ENCODE measurements at places on chromosomes 5 and 9.

DNA sequence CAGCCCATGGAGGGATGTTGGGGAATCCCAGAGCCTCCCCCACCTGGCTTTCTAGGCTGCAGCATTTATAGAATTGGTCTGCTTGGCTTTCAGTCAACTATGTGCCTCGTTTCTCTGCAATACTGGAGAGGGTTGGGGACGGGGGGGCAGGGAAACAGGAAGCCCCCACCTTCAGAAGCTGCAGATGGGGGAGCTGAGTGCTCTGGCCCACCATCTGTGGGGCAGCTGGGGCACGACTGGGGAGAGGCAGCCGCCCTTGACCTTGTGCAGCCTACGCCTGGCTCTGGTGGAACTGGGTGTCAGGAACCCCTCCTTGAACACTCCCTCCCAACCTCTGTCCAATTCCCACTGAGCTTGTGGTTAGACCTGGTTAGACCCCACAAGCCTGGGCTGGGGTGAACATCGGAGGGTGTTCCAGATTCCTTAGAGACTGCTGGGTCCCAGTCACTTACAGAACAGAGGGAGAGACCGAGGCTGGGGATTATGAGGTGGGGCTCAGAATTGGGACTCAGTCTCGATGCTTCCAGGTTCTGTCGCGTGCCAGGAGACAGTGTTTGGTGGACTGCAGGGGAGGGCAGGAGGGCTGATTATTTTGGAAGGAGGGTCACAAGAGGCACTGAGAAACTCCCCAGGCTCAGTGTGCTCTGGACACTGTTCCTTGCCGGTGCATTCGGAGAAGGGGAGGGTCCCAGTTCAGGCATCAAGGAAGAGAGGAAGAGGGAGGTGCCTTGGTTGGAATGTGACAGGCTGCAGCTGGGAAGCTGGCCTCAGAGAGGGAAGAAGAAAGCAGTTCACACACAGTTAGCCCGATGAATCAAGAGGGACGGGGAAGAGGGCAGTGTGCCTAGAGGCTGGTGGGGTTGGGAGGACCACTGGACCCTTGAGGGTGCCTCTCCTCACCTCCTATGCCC lies 25.6 kb downstream of the COL27A1 start:
- DNase-seq, result no peak

GRCh38 chr5:169649486-169649885 lies 12.4 kb downstream of the DOCK2 start:
- no peak for DNase-seq

DNA sequence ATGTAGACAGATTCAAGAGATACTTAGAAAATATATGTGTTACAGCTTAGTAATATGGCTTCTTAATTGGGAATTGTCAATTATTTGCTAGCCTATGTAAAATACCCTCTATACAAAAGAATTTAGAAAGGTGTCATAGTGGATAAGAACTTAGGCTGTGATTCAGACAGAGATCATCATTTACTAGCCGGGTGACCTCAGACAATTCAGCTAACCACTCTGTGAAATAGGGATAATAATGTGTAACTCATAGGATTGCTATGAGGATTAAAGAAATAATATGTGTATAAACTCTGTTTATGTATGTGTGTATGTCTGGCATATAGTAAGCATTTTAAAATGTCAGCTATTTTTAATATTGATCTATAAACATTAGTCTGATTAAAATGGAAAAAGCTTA lies 5.9 kb upstream of the LARS1 start:
- no peak for DNase-seq

GRCh38 chr5:135539430-135540005 lies 3.8 kb upstream of the NEUROG1 start:
- peak; percentile 81 for DNase-seq

DNA sequence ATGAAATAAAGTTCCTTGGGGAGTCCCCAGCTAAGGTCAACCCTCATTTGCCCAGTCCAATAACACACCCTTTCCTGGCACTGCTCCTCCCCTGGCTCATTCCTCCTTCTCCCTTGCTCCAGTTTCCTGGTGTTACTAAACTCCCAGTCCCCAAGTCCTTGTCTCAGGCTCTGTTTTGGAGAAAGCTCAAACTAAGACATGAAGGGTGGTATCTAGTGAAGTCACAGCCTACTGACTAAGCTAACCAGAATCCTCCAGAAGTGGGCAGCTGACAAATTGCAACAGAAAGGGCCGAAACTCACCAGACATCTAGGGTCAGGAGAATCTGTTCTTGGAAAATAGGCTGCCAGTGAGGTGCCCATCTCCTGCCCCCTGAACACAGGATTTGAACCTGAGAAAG lies 118.7 kb upstream of the NEK6 start:
- no peak for DNase-seq

DNA sequence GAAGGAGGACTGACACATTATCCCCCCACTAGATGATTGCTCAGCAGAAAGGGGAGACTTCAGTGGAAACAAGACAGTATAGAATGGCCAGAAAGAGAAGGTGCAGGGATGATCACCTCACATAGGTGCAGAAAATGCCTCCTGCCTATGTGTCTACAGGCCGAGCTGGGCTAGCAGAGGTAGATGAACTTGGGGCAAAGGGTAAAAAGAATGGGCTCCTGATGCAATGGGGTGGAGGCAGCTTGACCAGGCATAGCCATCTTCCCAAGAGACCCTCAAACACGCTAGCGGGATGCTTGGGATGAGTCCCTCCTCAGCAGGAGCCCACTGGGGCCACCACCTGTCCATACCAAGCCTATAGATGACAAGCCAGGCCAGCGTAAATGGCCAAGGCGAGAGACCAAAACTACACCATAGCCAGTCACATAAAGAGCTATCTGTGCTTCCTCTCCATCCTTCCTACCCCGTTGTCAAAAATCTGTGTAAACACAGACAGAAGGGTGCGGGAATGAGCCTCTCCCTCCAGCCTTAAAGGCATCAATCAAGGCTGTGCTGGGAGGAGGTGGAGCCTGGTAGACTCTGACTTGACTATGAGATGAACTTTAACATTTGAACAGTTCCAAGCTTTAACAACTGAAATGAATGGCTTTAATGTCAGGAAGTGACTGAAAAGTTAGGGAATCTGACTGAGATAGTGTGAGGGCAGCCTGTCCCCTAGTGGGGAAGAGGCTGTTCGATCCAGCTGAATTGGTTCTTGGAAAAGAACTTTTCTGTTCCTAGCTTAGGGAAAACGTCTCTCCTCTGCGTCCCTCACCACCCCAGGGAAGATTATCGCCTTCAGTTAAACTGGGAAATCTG lies 10.4 kb downstream of the C9orf152 start:
- DNase-seq, result no peak

DNA sequence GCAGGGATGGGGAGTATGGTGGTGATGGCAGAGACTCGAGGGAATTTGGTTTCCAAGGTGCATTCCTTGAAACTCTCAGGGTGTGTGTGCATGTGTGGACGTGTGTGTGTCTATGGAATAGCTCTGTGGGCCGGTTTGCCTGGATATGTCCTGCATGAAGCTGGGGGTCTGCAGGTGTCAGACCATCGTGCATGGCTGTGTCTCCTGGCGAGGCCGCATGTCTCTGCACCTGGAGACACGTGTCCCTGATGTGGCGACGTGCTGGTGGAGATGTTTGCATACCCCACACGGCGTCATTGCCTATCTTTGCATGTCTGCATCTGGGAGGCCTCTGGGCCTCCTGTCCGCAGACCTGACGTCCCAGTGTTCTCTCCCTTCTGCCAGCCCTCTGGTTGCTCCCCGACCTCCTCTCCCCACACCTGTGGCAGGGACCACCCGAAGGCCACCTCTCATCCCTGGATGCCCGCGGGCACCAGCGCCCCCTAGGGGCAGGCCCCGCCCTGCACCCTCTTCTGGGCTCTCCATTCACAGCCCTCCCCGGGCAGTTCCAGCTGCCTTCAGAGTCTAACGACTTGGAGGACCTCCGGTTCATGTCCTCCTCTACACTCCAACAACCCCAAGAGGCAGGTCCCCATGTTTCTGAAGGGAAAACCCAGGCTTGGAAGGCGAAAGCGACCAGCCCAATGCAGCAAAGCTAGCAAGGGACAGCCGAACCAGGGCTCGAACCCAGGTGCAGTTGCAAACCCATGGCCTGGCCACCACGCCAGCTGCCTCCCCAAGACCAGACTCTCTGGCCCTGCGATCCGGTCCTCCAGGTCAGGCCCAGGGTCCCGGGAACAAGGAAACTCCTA lies 88.6 kb downstream of the LMX1B start:
- DNase-seq, result no peak

DNA sequence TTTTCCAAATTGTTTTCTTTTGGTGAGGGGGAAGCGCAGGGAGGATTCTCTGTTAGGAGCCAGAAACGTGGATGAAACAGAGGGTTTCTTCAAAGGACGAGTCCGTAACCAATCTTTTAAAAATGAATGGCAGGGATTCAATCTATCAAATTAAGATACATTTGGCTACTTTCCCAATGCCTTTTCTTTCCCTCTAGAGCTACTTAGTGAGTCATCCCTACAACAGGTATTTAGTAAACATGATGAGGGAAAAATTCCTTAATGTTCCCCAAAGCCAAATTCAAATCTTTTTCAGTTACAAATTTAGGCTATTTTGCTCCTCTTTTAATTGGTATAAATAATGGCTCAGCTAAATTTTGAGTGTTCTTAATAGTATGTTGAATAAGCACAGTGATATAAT lies 366.4 kb upstream of the RIOK2 start:
- no peak for DNase-seq

DNA sequence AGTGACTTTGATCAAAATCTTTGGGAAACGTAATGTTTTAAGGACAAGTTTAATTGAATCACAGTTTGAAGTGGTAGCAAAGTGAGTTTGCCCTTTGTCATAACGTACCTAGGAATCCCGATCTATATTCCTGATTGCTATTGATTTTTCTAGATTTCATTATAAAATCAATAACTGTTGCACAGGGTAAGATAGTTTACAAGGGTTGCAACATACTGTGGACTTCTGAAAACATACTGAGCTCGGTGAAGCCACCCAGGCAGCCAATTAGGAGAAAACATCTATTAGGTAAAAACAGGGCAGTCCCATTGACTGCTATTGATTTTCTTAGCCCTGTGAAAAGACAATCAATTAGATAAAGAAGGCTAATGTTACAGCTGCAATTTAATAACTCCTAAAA lies 659.9 kb downstream of the ISL1 start:
- no peak for DNase-seq

GRCh38 chr9:128001779-128002298 lies 21.1 kb upstream of the EEIG1 start:
- DNase-seq, result no peak

- DNase-seq, result no peak
These were observed 20.9 kb downstream of the CSF2 start for GRCh38 chr5:132094393-132095076.

- DNase-seq, result no peak
These were observed 8.4 kb upstream of the OLFM1 start for GRCh38 chr9:135079018-135079417.

DNA sequence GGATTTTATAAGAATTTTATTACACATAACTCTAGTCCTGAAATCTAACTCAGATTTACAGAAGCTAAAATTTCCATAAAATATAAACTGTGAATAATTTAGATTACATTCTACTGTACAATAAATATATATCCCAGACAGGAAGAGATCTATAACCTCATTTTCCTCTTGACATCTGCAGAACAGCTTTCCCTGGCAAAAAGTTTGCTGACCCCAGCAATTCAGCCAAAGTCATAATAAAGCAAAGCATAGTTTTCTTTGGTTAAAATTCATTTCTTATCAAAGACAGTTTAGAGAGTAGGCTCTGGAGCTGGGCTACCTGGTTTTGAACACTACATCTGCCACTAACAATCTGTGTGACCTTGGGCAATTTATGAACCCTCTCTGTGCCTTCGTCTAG lies 372.5 kb downstream of the CAAP1 start:
- no peak for DNase-seq

DNA sequence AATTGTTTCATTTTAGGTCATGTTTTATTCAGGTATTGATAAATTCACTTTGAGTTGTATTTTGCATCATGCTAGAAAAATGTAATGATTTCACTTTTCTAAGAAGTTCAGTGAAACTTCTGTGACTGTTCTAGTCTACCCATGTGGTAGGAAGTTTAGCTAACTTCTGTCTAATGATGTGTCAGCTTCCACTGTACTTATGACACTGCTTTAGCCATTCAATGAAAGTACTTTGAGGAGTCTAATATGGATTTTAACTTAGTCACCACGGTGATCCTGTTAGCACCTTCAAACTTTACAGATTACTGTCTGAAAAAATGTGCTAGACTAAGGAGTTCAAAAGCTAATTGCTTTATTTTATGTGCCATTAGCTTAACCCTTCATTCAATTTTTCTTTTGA lies 1510.5 kb upstream of the CDH9 start:
- no peak for DNase-seq

- DNase-seq, result no peak
These were observed 43.1 kb downstream of the BOD1 start for GRCh38 chr5:173573126-173573960.

DNA sequence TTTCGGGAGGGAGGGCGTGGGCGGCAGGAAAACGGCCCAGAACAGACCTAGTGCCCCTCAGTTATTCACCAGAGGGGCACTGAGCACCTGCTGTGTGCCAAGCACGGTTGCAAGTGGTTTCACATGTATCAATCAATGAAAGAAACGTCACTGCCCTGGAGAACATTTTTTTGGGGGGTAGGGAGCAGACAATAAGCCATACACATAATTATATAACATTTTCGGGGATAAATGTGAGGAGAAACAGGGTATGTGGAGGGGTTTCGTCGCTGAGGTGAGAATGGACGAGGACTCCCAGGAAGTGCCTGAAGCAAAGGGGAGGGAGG lies 444 bp upstream of the ZNF354A start:
- DNase-seq, result no peak

- no peak for DNase-seq
These were observed 4.3 kb downstream of the LRRC14B start for GRCh38 chr5:195401-196160.

GRCh38 chr9:137083394-137084004 lies 3.3 kb upstream of the MAN1B1 start:
- DNase-seq, result no peak

DNA sequence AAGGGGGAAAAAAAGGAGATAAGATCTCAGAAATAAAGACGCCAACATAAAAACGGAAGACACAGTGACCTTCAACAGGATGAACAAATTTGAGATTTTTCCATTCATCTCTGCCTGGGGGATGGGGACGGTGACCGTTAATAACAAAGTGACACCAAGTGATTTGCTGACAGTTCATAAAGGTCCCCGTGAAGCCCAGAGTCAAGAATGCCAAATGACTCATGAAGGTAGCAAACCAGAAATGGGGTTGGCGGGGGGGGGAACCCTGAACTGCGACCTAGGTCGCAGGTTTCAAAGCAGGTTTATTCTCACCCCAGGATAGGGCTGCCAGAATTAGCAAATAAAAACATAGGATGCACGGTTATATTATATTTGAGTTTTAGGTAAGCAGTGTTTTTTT lies 21.1 kb upstream of the SHB start:
- no peak for DNase-seq

GRCh38 chr5:116479776-116480675 lies 94.6 kb downstream of the SEMA6A start:
- DNase-seq, result no peak

GRCh38 chr5:144086295-144086694 lies 84.2 kb downstream of the YIPF5 start:
- DNase-seq, result no peak

DNA sequence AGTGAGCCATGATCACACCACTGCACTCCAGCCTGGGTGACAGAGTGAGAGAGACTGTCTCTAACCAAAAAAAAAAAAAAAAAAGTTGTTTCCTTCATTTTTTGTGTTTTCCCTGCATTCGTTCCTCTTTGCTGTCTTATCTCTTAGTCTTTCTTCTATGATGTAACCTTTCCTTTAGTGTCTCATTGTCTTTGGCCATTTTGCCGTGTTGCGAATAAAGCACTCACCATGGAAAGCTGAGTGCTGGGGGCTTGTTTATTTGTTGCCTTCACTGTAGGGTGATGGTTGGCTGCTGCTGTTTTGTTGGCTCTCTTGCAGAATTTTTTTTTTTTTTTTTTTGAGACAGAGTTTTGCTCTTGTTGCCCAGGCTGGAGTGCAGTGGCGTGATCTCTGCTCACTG lies 7.7 kb downstream of the EHMT1 start:
- DNase-seq, result no peak
